ENCODE measurements at places on chromosomes 11 and 22.

GRCh38 chr11:77082838-77083565 is 16.2 kb downstream of the CAPN5 start:
- no peak for DNase-seq

- no peak for DNase-seq
Observed at GRCh38 chr11:120182790-120183491, 27.9 kb upstream of the OAF start.

- DNase-seq = no peak
Observed at GRCh38 chr22:26273011-26273675, 103.9 kb downstream of the SEZ6L start.

DNA sequence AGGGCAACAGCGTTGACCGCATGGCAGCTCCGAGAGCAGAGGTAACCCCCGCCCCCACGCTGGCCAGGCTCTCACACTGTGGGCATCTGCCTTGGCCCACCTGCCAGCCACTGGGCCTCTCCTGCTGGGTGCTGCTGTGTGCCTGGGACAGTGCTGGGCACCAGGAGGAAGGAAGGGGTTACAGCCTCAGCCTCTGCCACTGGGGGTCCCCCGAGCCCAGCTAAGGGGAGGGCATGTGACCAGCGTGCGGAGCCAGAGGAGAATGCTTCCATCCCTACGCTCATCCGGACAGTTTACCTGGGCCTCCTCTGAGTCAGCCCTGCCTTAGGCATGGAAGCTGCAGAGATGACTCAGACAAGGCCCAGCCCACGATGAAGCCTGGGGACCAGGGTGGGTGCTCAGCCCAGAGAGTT is 10.9 kb downstream of the NCF4 start:
- DNase-seq = no peak

DNA sequence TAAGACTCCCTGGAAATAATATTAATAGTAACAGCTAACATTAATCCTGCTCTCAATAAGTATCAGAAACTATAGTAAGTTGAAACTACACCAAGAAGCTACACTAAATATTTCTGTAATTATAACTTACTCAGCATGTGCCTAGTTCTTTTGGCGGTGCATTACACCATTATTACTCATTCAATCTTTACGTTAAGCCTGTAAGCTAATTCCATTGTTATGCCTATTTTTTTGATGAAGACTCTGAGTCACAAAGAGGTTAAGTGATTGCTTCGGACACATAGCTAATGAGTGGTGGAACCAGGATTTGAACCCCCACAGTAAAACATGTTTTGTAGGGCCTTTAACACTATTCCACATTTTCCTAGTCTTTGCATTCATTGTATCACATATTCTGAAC is 111.6 kb downstream of the RASSF10 start:
- DNase-seq = peak; percentile 55

- DNase-seq = no peak
Observed at GRCh38 chr22:29348041-29348440, 32.5 kb upstream of the RASL10A start.

DNA sequence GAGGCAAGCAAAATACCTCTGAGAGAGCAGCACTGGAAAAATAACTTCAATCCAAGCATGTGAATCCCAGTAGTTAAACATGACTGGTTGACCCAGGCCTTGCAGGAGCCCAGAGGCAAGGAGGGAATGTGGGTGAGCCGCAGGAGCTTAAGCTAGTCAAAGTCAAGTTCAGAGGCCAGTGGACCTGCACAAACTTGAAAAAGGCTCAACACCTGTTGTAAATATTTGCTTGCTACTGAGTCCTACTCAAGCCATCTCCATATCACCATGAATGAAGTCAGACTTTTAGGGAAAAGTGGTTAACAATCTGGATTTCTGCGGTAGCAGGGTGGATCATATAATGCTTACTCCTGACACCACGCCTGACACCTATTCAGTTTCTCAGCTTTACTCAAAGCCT is 4.8 kb upstream of the CAT start:
- no peak for DNase-seq

GRCh38 chr11:10303558-10304363 is 1.1 kb upstream of the ADM start:
- DNase-seq = peak; percentile 76

DNA sequence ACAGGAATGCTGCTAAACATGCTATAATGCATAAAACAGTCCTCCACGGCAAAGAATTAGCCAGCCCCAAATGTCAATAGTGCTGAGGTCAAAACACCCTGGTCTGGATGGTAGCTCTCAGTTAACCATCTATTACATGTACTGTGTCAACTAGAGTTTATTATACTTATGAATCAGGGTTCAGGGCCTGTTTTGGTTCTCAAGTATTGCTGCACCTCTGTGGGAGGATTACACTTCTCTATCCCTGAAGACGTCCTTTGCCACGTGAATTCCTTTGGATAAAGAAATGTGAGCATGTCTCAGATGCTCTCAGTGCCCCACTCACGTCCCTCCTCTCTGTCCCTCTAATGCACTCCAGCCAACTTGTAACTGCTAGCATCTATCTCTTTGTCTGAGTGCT is 53.4 kb downstream of the SLC1A2 start:
- no peak for DNase-seq

- peak; percentile 62 for DNase-seq
Observed at GRCh38 chr11:27183672-27184457, 143.2 kb downstream of the BBOX1 start.

GRCh38 chr11:36187622-36188021 is 101.6 kb downstream of the COMMD9 start:
- DNase-seq = no peak

DNA sequence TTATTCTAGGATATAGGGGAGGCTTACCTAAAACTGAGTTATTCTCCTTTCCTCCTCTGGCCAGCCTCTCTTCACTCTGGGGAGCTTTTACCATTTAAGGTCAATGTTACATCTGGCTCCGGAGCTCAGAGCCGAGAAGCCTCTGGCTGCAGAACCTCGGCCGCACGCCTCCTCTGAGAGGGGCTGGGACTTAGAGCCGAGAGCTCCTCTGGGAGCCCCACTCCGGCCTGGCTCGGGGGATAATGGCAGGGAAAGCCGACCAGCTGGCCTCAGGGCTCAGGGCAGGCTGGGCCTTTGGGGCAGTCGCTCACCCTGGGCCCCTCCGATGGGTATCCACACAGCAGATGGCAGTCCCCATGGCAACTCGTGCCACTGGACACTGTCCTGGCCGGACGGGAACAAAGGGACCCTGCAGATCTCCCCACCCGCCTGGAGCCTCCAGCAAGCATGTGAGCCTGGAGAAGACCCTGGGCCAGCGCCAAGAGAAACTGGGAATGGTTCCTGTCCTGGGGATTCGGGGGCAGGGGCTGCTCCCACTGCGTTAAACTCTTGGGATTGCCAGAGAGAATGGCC is at the start of gene IRAG1:
Gene IRAG1 (minus strand): TSS at position 247 of the 573 bp plus-strand sequence. CDS start 153 bp downstream, at position 94.
- DNase-seq = no peak

- DNase-seq = no peak
Observed at GRCh38 chr11:29210426-29210825, 806.4 kb downstream of the KCNA4 start.

- peak; percentile 19 for DNase-seq
Observed at GRCh38 chr11:84899740-84900139, 727.4 kb downstream of the DLG2 start.

DNA sequence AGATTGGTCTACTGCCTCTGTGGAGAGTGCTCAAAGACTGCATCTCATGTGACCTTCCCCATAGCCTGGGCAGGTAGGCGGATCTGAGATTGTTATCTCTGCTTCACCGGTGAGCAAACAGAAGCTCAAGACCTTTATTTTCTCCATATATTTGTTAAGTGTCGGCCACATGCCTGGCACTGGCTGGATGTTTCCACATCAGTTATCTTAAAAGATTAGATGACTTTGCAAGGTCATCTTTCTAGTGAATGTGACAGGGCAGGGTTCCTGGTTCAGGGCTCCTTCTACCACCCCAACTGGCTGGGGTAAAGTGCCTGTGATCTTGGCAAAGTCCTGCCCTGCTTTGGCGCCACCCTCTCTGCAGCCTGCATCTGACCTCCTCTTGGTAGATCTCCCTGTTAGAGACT is 125.0 kb downstream of the CCDC81 start:
- DNase-seq = no peak

DNA sequence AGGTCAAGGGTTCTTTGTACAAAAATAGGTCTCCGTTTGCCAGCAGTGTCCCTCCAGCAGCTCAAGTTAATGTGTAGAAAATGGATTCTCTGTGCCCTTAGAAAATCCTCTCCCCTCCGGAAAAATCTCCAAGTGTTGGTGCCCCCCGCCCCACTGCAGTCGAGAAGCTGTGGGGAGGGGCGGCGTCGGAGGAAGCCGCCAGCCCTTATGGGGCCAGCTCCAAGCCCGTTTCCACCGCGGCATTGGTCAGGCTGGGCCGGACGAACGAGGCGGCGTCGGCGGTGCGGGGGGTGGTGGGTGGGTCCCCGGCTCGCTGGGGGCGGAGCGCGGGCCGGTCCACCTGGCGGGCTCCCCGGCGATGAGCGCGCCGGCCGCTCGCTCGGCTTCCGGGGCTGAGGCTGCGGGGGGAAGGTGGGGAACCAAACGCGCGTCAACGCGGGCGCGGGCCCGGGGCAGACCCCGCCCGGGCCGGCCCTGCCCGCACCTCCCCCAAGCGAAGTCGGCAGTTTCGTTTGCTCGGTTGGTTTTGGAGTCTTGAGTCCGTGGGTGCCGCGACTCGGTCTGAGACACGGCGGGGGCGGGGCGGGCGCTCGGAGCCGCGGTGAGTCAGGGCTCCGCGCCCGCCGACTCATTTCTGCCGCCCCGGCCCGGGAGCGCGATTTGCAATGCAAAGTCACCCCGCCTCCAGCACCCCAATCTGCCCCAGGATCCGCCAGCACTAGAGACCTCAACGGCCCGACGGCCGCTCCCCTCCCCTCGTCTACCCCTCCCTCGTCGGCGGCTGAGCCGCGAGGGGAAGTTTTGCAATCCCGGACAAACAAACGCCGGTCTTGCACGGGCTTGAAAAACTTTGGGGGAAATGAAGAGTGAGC is 1.4 kb downstream of the ASCL2 start:
- no peak for DNase-seq

DNA sequence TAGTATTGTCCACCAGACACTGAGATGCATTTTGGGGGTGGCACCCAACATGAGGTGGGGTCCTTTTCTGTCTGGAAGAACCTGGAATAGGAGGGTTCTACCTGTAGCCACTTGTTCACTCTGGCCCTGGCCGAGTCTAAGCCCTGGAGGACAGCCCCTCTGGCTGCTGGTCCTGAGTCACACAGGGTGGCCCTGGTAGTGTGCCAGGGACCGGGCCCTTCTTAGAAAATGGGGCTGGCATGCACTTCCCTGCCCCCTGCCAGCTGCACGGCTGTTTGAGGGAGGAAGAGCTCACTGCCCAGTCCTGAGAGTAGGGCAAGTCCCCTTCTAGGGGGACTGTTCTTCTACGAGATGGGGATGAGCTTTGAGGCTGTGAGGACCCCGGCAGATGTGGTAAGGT is 2.2 kb downstream of the PLCB3 start:
- no peak for DNase-seq

DNA sequence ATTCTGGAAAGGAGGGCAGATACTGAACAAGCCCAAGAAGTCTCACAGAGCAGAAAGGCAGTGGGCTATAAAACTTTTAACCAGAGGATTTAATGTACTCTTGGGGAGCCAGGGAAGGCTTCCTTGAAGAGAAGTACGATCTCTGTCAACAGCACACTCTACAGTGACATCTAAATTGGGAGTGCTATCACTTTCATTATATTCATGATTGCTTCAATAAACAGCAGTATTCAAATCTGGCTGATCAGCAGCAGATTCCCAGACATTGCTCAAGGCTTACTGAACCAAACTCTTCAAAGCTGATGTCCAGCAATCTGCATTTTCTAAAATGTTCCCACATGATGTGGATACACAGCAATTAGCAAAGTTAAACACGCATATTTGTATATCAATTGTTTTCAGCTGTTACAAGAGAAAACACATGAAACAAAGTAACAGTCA is 44.2 kb downstream of the SYTL2 start:
- DNase-seq = no peak

GRCh38 chr22:44045145-44045544 is 21.0 kb downstream of the PARVB start:
- no peak for DNase-seq

DNA sequence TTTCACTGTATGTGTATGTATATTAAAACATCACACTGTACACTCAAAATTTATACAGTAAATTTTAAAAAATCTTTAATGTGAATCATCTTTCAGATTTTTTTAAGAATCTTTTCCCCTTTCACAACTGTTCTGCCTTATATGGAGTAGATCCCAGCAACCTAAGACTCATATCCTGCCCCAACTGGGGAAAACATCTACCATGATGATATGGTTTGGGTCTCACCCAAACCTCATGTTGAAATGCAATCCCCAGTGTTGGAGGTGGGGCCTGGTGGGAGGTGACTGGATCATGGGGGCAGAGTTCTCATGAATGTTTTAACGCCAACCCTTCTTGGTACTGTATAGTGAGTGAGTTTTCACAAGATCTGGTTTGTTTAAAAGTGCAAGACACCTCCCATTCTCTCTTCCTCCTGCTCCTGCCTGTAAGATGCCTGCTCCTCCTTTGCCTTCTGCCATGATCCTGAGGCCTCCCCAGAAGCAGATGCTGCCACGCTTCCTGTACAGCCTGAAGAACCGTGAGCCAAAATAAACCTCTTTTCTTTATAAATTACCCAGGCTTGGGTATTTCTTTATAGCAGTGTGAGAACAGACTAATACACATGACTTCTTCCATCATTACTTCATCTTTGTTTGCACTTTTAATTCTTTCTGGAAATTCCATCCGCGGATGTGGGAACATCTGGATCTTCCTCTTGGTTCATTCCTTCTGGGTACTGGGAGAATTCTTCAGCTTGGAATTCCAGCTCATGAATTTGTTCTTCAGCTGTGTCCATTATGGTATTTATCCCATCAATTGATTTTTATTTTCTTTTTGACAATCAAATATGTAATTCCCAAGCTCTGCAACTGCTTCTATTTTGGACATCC is 36.9 kb downstream of the LINC01488 start:
- DNase-seq = no peak

DNA sequence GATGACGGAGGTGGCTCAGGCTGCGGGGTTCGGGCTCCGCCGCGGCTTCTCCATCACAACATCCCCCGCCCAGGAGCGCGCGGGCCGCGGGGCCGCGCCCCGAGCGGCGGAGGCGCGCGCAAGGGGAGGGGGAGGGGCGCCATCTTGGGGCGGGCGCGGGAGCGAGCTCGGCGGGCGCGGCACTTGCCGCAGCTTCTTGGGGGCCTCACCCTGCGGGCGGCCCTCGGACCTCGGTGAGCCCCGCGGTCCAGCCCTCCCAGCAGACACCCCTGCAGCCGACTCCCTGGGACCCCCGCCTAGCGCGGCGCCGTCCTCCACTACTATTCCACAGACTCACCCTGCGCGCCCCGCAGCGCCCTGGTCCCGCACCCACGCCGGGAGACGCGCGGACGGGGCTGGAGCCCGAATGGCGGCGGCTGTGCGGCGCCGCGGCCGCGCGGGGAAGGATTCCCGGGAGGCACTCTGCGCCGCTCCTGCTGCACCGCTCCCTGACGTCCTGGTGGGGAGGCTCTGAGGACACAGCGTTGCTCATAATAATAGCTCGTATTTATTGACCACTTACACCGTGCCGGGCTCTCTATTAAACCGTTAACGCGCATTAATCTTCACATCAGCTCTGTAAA is at the start of gene APBB1:
Gene APBB1 (minus strand): TSS at position 86 of the 623 bp plus-strand sequence. CDS start 7,747 bp downstream, outside the sequence.
- no peak for DNase-seq
